ENCODE measurements at places on chromosomes 3 and 15.

- DNase-seq = no peak
These were observed 1.0 kb downstream of the USF3 start for GRCh38 chr3:113695431-113695785.

DNA sequence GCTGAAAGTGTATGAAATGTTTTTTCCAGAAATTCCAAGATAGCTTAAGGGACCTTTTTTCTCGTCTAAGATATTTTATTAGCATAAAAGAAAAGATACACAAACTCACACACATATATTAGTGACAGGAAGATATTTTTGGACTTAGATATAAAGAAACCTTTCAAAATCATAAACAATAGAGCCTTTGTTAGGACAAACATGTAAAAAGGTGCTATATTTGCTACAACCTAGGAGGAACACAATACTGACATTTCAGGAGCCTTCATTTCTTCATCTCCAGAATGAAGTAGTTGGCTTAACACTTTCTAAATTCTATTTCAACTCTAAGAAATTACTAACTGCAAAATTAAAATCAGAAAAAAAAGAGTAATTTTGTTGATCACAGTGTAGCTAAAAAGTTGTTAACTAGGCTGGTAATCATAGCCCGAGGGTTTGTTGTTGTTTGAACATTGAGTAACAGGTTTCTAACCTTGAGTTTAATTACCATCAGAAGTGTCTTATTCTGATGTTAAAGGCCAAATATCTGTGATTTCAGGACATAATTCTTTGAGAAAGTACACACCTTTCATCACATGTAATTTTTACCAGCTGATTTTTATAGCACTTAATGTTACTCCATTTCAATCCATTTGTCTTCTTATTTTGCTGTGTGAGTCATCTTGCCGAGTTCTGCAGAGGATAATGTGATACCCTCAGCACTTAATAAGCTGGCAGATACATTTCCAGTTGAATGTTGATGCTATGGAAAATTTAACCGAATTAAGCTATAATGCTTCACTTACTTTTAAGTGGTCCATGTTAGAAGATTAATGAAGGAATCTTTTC is 97.3 kb downstream of the MBNL1 start:
- DNase-seq = no peak

- no peak for DNase-seq
These were observed 219.0 kb downstream of the ITPR1 start for GRCh38 chr3:4712109-4712508.

GRCh38 chr3:184255291-184256039 is 5.9 kb downstream of the CAMK2N2 start:
- DNase-seq = no peak

DNA sequence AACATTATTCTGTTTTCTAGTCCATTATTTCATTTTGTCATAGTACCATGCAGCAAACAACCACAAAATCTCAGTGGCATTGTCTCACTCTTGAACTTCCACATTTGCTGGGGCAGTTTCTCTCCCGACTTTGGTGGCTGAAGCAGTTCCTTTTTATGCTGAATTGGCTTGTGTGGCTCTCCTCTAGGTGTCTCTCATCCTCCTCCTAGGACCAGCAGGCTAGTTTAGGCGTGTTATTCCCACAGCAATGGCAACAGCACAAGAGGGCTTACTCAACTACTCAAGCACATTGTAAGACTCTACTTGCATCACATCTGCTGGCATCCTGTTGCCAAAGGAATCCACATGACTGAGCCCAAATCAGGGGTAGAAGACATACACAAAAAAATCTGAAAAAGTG is 201.8 kb upstream of the KCNH8 start:
- DNase-seq = no peak

DNA sequence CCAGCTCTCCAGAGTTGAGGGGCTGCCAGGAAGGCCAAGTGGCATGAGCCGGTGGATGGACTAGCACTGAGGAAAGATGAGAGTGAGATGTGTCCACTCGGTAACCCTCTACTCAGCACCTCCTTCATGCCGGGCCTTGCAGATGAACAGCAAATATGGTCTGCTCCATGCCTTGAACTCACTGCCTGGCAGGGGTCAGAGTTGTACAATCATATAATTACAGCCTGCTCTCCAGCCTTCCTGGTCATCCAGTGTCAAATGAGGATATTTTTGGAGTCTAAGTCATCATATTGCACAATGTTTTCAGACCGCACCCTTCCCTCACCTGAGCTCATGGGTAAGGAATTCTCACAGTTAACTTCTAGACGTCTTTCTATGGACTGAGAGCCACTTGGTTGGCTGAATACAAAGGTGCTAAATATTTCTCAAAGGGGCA is 4.9 kb downstream of the MGLL start:
- no peak for DNase-seq

- no peak for DNase-seq
These were observed 74.3 kb downstream of the NUP210 start for GRCh38 chr3:13345772-13346171.

GRCh38 chr3:144394032-144394431 is 422.4 kb downstream of the DIPK2A start:
- no peak for DNase-seq

DNA sequence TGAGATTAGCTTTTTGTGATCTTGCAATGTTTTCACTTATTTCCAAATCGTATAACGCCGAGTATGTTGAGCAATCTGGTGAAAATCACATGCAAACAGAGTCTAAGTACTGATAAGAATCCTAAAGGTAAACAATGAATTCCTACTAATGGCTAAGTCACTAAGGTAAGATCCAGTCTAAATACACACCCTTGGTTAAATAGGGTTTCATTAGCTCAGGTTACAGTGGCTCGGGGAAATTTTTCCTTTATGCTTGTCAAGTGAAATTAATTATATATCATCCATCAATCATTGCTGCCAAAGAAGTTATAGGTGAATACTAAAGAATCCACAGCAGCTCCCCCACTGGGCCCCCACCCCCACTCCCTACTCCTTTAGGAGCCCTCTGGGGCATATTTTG is 139.3 kb downstream of the SOX2 start:
- DNase-seq = no peak

DNA sequence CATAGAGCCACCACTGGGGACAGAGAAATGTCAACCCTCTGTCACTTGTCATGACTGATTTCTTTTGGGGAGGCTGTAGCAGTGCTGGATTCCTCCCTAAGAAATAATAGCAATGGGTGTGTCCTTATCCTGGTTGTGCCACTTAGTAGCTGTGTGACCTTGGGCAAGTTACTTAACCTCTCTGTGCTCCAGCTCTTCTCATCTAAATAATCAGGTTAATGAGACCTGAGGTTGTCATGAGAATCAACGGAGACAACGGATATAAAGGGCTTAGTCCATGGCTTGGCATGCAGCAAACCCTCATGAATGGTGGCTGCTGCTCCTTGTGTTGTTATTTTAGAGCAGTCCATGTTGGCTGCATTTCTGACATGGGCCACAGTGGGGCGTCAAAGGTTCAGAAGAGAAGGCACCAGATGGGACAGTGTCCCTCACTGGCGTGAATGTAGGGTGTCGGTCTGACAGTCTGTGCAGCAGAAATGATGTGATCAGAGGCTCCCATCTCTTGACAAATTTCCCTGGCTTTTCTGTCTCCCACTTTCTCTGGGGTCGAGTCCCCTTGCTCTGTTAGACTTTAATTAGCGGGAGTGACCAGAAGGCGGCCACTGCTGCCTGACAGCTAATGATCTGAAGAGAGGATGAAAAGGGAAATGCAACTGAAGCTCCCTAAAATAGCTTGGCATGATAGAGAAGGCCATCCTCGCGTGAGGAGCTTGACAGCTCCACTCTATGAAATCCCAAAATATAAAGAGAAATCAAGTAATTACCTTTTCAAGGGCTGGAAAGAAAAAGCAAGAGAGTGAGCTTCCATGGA is 209.4 kb downstream of the CADPS start:
- no peak for DNase-seq

- no peak for DNase-seq
These were observed 153.3 kb downstream of the P3H2 start for GRCh38 chr3:189967254-189967865.

- DNase-seq = no peak
These were observed 405.9 kb upstream of the TBL1XR1 start for GRCh38 chr3:177603148-177603603.

- DNase-seq = no peak
These were observed 14.8 kb upstream of the FSIP1 start for GRCh38 chr15:39797407-39797806.

DNA sequence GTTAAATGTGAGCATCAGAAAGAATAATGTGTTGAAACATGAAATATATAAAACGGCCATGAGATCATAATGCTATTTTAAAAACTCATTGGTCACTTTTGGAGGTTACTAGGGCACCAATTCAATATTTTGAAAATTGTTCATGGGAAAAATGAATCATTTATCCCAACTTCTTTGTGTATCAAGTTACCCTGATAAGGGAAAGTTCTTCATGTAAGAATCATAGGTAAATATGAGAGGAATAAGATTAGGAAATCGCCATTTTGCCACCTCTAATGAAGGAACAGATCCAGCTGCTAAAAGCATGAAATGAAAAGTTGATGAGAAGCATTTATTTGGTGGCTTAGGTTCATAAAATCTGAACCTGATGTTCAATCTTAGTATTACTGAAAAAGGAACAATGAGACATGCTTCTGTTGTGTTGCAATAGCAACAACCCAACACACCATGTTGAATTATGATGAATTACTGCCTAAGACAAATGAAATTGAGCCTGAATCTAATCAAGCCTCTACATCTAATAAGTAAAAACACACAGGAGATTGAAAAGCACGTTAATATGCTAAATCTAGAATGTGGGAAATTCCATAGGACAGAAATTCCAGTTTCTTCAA is 32.5 kb downstream of the ABHD5 start:
- no peak for DNase-seq

- DNase-seq = no peak
These were observed 141.4 kb downstream of the VPS8 start for GRCh38 chr3:184953401-184953800.

- no peak for DNase-seq
These were observed 154.6 kb upstream of the TLE3 start for GRCh38 chr15:70252056-70252950.

- no peak for DNase-seq
These were observed 54.8 kb downstream of the MAGEF1 start for GRCh38 chr3:184656829-184657681.

GRCh38 chr3:100899440-100900091 is 93.7 kb downstream of the ABI3BP start:
- DNase-seq = no peak

- no peak for DNase-seq
These were observed 987.4 kb downstream of the TUSC7 start for GRCh38 chr3:117696851-117697407.

GRCh38 chr3:180352261-180352660 is 249.7 kb upstream of the TTC14 start:
- DNase-seq = no peak

- DNase-seq = no peak
These were observed 110.5 kb upstream of the TBL1XR1 start for GRCh38 chr3:177307826-177308225.

- no peak for DNase-seq
These were observed 91.8 kb upstream of the PLXNA1 start for GRCh38 chr3:126891141-126891540.

- no peak for DNase-seq
These were observed 42.9 kb upstream of the ADAMTS9 start for GRCh38 chr3:64730681-64731080.

DNA sequence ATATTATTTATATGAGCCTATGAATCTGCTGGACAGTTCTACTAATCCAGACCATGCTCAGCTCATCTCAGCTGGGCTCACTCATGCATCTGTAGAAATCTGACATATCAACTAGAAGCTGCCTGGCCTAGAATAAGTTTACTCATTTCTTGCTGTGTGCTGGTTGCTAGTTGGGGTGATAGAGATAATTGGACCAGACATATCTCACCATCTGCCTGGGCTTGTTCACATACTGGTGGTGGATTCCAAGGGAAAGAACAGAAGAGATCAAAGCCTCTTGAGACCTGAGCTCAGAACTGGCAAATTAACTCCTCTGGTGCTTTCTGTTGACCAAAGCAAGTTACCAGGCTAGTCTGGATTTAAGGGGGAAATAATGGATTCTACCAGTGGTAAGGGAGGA is 109.1 kb downstream of the NSUN3 start:
- no peak for DNase-seq

- no peak for DNase-seq
These were observed 878.0 kb downstream of the PDCD6IP start for GRCh38 chr3:34676436-34676835.

DNA sequence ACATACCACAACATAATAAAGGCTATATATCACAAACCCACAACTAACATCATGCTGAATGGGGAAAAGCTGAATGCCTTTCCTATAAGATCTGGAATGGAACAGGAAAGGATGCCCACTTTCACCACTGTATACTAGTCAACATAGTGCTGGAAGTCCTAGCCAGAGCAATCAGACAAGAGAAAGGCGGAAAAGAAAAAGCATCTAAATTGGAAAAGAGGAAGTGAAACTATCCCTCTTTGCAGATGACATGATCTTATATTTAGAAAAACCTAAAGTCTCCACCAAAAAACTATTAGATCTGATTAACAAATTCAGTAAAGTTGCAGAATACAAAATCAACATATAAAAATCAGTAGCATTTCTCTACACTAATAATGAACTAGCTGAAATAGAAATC is 14.6 kb upstream of the PIK3CA start:
- DNase-seq = no peak

DNA sequence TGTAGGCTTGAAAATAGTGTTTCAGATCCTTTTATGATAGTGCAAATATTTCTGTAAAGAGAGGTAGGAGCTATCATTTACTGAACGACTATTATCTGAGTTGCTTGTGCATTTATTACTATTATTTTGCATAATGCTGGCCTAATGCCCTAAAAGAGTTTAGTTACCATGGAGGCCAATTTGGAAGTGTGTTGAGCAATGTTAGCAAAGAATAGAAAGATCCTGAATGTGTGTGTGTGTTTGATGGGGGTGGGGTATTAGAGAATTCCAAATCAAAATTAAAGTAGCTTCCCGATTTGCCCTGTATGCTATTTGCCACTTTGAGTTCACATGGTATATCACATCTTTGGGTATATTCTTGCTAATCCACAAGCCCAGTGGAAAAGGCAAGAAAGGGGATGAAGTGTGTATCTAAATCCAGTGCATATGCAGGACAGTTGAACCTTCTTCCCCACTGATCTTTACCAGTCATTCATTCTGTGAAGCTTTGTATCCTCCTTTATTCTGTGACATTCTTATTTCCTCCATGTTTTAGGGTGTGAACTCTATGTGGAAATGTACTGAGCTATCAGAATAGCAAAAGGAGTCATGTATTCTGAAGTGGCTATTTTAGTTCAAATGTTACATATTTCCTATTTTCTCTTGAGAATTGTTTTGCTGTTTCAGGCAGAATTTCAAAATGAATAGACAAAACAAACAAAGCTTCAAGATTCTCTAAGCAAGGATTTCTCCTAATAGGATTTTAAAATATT is 45.7 kb upstream of the PLSCR5 start:
- no peak for DNase-seq

DNA sequence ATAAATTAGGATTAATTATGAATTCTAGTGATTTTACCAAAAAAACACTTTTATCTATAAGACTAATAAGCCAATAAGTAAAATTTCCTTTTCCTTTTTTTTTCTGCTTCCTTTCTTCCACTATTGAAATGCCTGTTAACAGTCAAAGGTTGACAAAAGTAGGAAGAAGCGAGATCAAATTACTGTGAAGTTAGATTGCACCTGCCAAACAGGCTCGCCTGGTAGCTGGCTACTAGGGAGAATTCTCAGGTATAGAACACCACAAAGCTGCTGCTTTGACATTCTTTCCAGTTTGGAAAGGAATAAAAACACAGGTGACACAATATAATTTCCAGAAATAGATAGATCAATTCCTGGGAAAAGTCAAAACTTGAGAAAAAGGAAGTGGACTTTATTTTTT is 749.0 kb downstream of the NSUN3 start:
- DNase-seq = no peak

GRCh38 chr3:74149466-74149865 is 465.0 kb downstream of the CNTN3 start:
- DNase-seq = no peak
